ENCODE measurements at places on chromosomes 1 and 21.

- no peak for DNase-seq
Measured at GRCh38 chr21:44552681-44553080, 1.4 kb upstream of the KRTAP10-2 start.

DNA sequence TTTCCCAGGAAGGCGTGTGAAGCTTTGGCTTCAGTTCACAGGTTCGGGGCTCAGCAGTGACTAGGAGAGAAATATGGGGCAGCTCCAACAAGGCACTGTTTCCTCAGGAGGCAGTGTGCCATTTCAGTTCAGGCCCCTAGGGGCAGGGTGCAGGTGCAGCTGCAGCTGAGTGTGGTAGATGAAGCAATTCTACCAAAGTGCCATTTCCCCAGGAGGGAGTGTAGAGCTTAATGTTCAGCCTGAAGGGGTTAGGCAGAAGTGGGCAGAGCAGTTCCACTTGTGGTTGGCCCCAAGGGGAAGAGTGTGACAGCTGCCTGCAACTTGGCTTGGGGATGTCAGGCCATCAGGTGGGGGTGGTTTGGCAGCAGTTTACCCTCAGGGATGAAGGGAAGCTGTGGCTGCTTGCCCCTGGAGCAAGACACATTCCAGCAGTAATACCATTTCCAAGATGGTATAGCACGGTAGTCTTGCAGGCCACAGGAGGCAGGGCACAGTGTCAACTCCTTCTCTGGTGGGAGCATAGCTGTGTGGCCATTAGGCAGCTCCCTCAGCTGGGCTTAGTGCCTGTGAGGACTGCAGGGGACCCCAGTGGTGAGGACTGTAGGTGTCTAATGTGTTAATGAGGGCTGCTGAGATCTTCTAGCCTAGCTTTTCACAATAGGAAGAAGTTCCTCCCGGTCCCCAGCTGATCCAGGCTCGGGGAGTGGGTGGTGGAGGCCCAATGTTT is 34.7 kb downstream of the RGSL1 start:
- peak; percentile 3 for DNase-seq

DNA sequence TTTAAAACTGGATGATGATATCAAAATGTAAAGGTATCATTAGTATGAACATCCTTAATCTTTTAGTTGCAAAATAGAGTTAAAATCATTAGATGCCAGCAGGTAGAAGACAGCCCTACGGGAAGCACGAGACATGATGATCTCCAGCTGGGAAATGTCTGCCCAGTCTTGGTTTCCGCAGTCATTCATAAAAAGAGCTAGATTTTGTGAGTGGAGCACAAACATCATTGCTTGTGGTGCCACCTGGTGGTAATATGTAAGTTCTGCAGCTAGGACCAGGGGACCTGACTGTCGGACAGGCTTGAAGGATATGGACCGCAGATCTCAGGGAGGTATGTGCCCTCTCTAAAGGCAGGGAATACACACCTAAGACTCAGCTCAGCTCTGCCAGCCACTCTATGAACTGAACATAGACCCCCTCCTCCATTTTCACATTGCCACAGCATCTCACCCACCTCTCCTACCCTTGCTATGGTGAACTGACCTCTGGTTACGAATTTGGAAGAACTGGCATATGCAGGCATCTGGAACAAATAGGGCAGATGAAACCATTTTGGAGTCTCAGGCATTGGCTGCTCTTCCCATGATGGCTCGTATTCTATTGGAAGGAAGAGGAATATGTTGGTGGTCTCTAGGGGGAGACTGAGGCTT is 9.2 kb downstream of the FCMR start:
- DNase-seq: peak; percentile 60

- no peak for DNase-seq
Measured at GRCh38 chr1:47709019-47709871, 271.4 kb downstream of the FOXD2 start.

GRCh38 chr21:45001134-45002095 is 61.6 kb downstream of the SLX9 start:
- no peak for DNase-seq

DNA sequence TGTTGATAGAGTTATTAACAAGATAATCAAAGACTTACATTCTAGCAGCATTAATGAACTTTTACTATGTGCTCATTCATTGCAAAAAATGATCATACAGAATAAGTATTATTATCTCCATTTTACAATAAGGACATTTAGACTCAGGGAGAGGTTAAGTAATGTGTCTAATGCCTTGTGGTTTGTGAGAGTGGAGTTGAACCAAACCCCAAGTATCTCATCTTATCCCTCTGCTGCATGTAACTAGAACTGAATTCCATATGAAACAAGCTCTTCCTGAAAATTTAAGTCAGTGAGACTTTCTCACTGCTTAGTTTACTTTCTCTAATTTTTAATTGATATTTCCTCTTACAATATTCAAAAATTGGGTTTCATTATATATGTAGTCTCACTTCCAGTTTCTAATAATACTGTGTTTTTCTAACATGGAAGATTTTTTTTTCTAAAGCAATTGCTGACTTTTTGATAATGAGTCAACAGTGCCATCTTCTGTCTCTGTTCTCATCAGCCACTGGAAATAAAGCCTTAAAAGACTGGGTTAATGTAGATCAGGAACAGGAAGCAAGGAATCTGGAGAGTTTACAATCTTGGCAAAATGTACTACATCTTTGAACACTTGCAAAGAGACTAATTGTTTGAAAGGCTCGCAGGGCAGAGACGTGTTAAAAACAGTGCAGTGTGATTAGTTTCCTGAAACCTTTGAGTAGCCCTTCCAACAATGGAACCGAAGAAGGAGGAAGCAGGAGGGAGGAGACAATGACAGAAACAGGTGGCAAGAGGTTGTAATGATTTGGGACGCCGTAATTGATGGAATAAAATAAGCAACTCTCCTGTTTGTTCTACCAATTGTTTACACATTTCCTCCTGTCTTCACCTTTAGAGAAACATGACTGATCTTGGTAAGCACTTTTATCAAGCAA is 567.6 kb downstream of the MRPL39 start:
- DNase-seq: no peak

- DNase-seq: no peak
Measured at GRCh38 chr21:29303288-29303687, 4.6 kb downstream of the BACH1 start.

DNA sequence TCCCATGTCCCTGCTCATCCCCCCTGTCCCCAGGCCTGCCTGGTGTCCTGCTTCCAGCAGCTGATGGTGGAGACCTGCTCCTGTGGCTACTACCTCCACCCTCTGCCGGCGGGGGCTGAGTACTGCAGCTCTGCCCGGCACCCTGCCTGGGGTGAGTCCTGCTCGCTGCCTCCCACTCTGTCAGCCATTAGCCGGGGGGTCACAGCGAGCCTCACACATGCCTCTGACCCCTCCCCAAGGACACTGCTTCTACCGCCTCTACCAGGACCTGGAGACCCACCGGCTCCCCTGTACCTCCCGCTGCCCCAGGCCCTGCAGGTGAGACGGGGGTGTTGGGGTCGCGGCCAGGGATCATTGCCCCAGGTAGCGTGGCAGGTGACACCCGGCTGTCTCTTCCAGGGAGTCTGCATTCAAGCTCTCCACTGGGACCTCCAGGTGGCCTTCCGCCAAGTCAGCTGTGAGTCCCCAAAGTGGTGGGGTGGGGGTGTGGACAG is 10.0 kb downstream of the SCNN1D start:
- peak; percentile 76 for DNase-seq

GRCh38 chr1:27031235-27032118 is 18.8 kb upstream of the TENT5B start:
- no peak for DNase-seq
